ENCODE measurements at places on chromosomes 16 and 17.
A peak's percentile ranks its signal among the peaks of the same experiment; 100 is the strongest.

- no peak for DNase-seq
Observed at GRCh38 chr16:88723507-88723887, 17.2 kb downstream of the CTU2 start.

DNA sequence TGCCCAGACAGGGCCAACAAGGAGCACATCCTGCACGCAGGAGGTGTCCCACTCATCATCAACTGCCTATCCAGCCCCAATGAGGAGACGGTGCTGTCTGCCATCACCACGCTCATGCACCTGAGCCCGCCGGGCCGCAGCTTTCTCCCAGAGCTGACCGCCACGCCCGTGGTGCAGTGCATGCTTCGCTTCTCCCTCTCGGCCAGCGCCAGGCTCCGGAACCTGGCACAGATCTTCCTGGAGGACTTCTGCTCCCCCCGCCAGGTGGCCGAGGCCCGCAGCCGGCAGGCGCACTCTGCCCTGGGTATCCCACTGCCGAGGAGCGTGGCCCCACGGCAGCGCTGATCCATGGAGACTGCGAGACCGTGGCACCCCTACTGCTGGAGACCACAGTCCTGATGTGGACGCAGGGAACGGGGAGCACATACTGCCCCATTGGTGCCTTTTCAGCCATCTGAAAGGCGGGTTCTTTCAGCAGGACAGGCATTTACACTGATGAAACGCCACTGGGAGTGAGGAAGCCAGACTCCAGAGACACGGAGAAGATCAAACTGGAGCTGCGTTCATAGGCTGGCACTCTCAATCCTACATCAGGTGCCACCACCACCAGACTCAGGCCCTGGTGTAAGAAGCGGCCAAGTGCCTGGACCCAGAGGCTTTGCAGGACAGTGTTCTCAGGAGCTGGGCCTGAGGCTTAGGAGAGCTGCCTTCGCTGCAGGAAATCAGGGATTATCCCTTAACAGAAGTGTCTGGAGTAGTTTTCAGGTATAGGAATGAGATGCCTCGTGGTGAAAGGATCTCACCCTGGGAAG, 2.6 kb downstream of the NT5C start:
- no peak for DNase-seq

DNA sequence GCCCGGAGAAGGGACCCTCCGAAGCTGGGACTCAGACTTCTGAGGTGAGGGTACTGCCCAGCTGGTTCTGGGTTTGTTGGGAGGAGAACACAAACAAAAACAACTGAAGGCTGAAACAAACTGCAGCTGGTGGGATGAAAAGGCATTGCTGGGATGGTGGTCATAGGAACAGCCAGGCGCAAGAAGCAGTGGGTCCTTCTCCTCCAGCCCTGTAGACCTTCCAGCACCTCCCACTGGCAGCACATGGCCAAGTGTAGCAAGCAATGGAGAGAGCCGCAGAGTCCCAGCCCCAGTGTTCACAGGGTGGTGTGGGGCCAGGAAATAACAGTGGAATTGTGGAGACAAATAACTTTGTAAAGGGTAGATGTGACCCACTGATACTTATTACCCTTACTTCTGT, 48.7 kb upstream of the FOXJ1 start:
- DNase-seq, result no peak

DNA sequence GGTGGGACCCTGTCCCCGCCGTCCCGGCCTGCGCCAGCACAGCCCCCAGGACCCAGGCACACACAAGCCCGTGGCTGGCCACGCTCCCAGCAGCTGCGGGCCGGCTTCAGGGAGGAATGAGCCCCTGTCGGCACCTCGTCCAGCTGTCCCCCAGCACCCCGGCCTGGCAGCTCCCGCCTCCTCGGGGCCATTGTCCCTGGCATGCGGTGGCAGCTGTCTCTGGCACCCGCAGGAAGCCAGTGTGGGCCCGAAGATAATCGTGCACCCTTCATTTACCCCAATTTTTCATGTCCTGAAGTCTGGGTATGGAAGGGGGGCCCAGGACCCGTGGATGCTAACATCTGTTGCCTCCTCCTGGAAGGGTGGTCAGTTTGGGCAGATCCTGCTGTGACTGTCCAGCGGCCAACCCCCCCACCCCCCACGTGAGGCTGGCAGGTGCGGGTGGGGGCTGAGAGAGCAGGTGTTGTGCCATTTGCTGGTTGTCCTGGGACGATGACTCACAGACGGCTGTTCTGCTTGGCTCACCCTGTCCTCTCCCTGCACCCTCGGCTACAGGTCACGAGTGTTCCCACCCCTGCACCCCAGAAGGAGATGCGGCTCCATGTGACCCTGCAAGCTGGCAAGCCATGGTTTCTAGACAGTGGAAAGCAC, 4.0 kb upstream of the LMF1 start:
- DNase-seq, result no peak

DNA sequence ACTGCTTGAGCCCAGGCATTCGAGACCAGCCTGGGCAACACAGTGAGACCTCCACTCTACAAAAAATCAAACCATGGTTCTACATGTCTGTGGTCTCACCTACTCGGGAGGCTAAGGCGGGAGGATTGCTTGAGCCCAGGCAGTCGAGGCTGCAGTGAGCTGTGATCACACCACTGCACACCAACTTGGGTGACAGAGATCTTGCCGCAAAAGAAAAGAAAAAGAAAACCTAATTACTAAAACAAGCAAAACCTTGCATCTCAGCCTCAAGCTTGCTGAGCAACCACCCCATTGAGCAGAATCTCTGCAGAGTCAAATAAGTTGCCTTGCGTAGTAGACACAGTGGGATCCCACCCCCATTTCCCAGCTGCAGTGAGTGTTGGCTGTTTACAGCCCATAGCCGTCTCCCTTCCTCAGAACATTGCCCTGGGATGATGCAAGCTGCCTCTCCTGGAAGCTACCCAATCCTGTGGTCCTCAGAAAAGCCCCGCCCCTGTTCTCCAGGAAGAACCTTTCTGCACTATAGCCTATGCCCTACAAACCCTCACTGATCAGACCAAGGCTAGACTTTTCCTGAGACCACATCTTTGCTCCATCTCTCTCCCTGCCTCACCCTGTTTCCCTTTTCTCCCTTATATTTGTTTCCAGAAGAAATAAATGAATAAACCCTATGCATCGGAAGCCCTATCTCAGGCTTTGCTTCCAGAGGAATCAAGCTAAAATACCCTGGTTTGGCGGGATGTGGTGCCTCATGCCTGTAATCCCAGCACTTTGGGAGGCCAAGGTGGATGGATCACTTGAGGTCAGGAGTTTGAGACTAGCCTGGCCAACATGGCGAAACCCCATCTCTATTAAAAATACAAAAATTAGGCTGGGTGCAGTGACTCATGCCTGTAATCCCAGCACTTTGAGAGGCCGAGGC, 16.7 kb upstream of the ERN2 start:
- peak; percentile 60 for DNase-seq

DNA sequence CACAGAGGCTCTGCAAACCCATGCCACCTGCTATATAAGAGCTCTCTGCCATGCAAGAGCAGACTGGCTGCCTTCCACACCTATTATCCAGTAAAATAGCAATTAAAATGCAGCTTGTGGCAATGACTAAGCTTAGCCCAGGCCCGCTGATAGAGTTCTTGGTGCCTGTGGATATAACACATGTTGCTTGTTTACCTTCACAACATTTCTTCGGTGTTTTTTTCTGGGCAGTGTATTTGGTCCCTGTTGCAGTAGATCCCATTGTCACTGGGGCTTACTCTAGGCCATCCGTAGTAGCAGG, 63.5 kb downstream of the SPECC1 start:
- peak; percentile 32 for DNase-seq

GRCh38 chr17:39706921-39707337, 7.1 kb downstream of the ERBB2 start:
- DNase-seq, result no peak

DNA sequence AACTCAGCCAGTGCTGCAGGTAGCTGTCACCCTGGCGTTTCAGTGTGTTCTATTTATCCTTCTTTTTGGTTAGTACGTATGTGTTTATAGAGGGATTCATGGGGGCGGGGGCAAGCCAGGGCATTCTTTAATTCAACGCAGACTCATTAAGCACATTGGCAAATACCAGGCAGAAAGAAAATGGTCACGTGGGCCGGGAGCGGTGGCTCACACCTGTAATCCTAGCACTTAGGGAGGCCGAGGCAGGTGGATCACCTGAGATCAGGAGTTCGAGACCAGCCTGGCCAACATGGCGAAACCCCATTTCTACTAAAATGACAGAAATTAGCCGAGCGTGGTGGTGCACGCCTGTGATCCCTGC, 69.1 kb downstream of the HAPSTR1 start:
- no peak for DNase-seq

DNA sequence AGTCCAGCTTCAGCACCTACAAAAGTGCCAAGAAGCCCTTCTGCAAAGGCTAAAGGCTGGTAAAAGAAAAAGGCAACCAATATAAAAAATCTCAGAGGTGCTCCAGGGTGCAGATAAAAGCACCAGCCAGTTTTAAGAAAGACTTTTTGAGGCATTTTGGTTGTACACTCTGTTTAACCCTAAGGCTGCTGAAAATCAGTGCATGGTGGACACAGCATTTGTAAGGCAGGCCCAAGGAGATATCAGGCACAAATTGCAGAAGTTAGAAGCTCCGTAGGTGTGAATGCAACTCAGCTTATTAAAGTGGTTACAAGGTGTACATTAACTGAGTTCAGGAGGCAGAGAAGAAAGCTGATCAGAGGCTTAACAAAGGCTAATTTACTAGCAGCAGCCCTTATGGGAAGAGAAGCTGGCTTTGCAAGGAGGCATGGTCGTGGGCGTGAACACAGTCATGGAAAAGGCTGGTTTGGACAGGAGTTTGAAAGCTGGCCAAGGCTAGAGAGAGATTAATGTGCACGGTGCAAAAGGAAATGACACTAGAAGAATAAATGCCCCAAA, 21.1 kb downstream of the ACSM1 start:
- no peak for DNase-seq

DNA sequence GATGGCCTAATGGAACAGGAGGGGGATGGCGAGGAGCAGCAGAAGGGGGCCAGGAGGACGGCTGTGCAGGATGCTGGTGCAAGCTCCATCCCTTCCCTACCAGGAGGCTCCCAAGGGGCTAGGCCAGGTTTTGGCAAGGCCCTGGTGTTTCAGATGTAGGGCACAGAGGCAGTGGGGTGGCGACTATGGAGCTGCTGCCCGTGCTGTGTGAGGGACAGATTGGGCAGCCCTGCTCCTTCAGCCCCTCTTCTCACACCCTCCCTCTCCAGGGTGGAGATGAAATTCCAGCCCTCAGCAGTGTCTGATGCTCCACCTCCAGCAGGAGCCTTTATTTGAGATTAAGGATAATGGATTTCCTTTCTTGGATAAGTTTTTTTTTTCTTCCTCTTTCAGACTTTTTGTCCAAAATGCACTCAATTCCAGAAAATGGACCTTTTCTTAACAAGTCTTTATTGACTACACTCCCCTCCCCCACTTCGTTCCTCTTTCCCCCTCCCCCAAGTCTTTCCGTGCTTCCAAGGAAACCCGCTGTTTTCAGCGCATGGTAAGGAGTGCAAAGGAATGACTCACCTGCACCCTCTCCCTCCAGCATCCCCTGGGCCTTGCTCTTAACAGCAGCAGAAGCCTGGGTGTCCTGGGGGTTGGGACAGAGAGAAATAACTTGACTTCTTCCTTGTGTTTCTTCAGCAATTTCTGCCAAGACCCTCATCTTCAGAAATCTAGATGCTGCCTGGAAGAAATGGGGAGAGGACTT, 95.2 kb downstream of the CCDC182 start:
- DNase-seq, result no peak

GRCh38 chr16:90046971-90047713, 27.9 kb upstream of the DBNDD1 start:
- DNase-seq, result no peak
